Naive thymus-derived CD4-positive, alpha-beta T cell (primary cell): ENCODE measurements at places on chromosomes 6 and 20. TPM values are rescaled to one million over a fixed set of nuclear protein-coding genes. Genes with fewer than 3 reads are reported as not detected.

Gene PRR18
- total RNA-seq, result not detected

Gene TFAP2A
- not detected for total RNA-seq

Gene GLP1R
- not detected for total RNA-seq

Gene BPIFB1
- total RNA-seq, result not detected

Gene HSP90AB1
- 345 TPM for total RNA-seq

- H3K4me1 ChIP-seq, result no peaks in the 10 kb centered on the region
- DNase-seq, result no peak
- no peaks in the 10 kb centered on the region for H3K27me3 ChIP-seq
These were observed 206.3 kb downstream of the QKI start for GRCh38 chr6:163620670-163621330.

- no peaks in the 10 kb centered on the region for H3K27me3 ChIP-seq
- no peaks in the 10 kb centered on the region for H3K4me1 ChIP-seq
- H3K36me3 ChIP-seq, result no peaks in the 10 kb centered on the region
- H3K27ac ChIP-seq, result no peak overlapping the region
- H3K4me3 ChIP-seq, result no peak overlapping the region
- no peak for DNase-seq
These were observed 38.8 kb downstream of the RCAN2 start for GRCh38 chr6:46452312-46452917.

DNA sequence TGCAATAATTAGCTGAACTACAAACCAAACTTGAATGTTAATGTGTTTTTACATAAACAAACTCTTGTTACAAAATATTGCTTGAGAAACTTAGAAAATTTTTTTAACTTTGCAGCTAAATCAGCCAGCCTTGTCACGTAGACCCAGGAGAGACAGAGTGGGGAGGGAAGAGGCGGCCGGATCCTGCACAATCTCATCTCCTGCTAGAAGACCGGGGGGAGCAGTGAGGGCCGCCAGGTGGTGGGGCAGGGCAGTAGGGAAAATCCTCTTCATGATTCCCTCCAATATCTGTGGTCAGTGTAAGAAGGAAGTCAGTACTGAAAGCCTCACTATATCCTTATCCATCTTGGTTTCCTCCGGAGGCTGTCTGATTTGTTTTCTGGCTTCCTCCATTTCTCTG is 193.3 kb downstream of the PACRG start:
- H3K27ac ChIP-seq, result no peak overlapping the region
- H3K4me1 ChIP-seq, result no peaks in the 10 kb centered on the region
- no peaks in the 10 kb centered on the region for H3K27me3 ChIP-seq
- no peak for DNase-seq

DNA sequence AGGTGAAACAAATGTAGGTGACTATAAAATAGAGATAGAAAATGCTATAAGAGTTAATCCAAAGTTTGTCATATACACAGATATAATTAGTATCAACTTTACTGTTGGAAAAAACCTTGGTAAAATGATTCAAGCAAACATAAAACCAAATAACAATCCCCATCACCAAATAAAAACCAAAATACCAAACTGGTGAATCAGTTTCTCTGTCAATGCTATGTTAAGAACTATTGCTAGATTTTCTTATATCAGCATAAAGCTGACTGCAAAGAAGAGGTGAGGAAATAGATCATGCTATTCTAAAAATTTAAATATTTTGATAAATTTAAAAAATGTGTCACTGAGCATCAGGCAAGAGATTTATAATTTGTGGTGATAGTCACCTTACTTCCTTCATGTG is 658.4 kb downstream of the PHF3 start:
- H3K27me3 ChIP-seq, result no peaks in the 10 kb centered on the region
- H3K4me3 ChIP-seq, result no peak overlapping the region
- no peak for DNase-seq
- H3K4me1 ChIP-seq, result no peaks in the 10 kb centered on the region
- no peaks in the 10 kb centered on the region for H3K36me3 ChIP-seq

DNA sequence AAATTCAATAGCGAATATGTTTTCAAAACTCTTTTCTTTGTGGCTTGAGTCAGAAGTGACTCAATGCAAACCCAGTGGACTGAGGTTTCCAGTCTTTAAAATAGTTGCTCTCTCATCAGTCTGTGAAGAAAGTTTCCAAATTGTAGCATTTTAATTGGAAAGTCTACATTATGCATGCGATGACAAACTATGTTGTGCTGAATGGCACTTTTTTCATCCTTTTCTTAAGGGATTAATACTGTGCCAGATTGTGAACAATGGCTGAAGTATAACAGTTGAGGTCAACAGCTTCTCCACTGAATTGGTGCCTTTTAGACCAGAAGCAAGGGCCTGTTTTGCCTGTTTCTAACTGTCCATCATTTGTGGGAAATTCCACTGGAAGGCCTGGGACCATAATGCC is 377.1 kb downstream of the BTBD9 start:
- H3K27me3 ChIP-seq, result no peaks in the 10 kb centered on the region
- no peak for DNase-seq
- H3K36me3 ChIP-seq, result no peaks in the 10 kb centered on the region
- H3K4me1 ChIP-seq, result no peaks in the 10 kb centered on the region

- H3K27ac ChIP-seq, result no peak overlapping the region
- no peak overlapping the region for H3K4me3 ChIP-seq
- no peaks in the 10 kb centered on the region for H3K27me3 ChIP-seq
- no peak for DNase-seq
- no peaks in the 10 kb centered on the region for H3K4me1 ChIP-seq
These were observed 163.1 kb downstream of the TTLL2 start for GRCh38 chr6:167487749-167488664.

GRCh38 chr6:160076009-160076408 is 45.6 kb upstream of the SLC22A1 start:
- H3K4me1 ChIP-seq, result no peaks in the 10 kb centered on the region
- H3K27ac ChIP-seq, result no peak overlapping the region
- peaks cover 32% of the 10 kb centered on the region for H3K36me3 ChIP-seq
- DNase-seq, result no peak
- no peak overlapping the region for H3K4me3 ChIP-seq

DNA sequence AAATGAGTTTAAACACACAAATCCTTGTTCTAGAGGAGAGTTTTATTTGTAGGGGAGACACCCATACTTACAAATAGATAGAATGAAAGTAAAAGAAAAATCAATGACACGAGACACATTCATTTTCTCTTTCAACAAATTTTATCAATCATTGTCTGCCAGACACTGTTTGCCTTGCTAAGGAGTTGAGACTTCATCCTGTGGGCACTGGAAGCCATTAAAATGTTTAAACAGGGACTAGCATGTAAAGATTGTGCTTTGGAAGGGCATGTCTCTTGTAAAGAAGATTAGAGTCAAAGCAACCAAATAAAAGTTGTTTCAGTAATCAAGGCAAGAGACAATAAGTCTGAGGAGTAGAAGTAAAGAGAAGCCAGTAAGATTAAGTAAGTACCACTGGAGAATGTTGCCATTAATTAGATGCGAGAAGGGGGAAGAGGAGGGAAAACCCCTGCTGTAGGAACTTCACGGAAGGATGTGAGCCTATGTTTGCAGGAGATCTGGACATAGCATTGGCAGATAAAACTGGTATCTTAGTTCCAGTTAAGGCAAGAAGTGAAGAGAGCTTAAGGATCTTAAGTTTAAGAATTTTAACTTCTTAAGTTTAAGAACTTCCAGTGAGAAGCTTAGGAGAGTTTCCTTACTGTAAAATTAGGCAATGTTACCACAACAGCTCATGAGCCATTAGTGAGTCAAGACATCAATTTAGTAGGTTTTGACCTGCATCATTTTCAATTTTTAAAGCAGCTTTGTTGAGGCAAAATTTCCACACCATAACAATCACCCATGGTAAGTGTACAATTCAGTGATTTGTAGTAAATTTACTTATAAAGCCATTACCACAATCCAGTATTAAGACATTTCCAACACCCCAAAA is 117.0 kb upstream of the UST start:
- H3K4me1 ChIP-seq, result no peaks in the 10 kb centered on the region
- no peak overlapping the region for H3K27ac ChIP-seq
- DNase-seq, result no peak
- H3K36me3 ChIP-seq, result no peaks in the 10 kb centered on the region

- H3K4me3 ChIP-seq, result no peak overlapping the region
- no peaks in the 10 kb centered on the region for H3K27me3 ChIP-seq
- H3K36me3 ChIP-seq, result no peaks in the 10 kb centered on the region
These were observed 78.9 kb downstream of the TOX2 start for GRCh38 chr20:43993560-43993959.

DNA sequence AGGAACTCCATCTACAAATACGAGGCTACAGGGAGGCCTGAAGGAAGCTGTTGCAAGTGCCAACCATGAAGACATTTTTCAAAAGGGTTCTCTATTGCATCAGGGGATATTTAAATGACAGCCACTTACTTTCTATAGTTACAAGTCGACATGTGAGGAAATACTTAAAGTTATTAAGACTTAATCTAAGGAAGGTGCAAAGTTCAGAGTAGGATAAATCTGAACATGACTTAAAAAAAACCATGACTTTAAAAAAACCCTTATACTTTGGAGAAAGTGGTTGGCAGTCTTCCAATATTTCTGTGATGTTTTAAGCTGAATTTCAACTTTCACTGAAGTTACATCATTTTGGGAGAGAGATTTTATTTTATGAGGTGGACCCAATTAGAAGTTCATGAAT is 56.3 kb upstream of the EMILIN3 start:
- H3K27ac ChIP-seq, result no peak overlapping the region
- DNase-seq, result no peak
- H3K36me3 ChIP-seq, result peaks cover 16% of the 10 kb centered on the region
- no peaks in the 10 kb centered on the region for H3K27me3 ChIP-seq
- no peaks in the 10 kb centered on the region for H3K4me1 ChIP-seq

DNA sequence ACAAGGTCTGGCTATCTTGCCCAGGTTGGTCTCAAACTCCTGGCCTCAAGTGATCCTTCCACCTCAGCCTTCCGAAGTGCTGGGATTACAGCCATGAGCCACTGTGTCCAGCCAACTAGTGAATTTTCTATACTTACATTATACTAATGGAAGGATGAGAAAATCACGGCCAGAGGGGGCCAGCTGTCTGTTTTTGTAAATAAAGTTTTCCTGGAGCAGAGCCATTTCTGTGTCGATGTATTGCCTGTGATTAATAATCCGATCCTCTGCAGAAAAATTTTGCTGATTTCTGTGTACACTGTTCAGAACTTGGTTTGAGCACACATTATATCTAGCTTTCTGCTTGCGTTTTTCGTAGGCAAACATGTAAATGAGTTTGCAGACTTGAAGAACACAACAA is 28.8 kb downstream of the PTPRT start:
- no peak overlapping the region for H3K4me3 ChIP-seq
- DNase-seq, result no peak
- H3K4me1 ChIP-seq, result no peaks in the 10 kb centered on the region
- H3K27ac ChIP-seq, result no peak overlapping the region
- no peaks in the 10 kb centered on the region for H3K36me3 ChIP-seq
- H3K27me3 ChIP-seq, result no peaks in the 10 kb centered on the region

DNA sequence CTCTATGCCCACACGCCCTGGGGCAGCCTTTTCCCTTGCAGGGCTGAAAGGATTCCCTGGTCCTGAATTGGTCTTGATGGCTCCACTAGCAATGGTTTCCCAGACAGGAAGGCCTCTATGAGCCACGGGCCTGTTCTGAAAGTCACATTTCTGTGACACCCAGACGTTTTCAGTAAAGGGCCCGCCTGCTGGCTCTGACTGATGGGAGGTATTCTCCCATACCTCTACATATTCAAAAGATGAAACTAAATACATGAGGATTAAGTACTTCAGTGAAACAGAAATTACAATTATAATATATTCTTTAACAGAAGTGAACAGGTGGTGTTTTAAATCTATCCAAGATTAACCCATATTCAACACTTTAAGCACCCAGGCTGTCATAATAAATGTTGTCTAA is 629.8 kb downstream of the CDH26 start:
- H3K36me3 ChIP-seq, result no peaks in the 10 kb centered on the region
- no peak for DNase-seq
- H3K4me1 ChIP-seq, result no peaks in the 10 kb centered on the region
- H3K27me3 ChIP-seq, result no peaks in the 10 kb centered on the region

DNA sequence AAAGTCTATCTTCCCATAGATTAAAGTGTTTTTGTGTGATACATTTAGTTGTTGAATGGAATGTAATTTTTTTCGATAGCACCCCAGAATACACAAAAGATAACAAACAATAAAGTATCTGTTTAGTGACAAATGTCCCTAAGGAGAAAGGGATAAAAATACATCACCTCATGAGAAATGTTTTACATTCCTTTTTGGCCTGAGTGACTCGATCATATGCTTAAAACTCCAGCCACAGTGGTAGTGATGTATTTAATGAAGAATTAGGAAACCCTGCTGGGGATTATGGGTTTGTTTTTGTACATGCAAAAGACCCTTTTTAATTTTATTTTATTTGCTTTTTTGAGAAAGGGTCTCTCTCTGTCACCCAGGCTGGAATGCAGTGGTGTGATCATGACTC is 4.3 kb upstream of the SGK1 start:
- no peaks in the 10 kb centered on the region for H3K4me1 ChIP-seq
- H3K27ac ChIP-seq, result no peak overlapping the region
- no peaks in the 10 kb centered on the region for H3K36me3 ChIP-seq

- H3K27me3 ChIP-seq, result no peaks in the 10 kb centered on the region
- H3K27ac ChIP-seq, result no peak overlapping the region
- no peaks in the 10 kb centered on the region for H3K4me1 ChIP-seq
- DNase-seq, result no peak
- H3K4me3 ChIP-seq, result no peak overlapping the region
These were observed 70.5 kb downstream of the COL19A1 start for GRCh38 chr6:69936674-69937363.

- peaks cover 13% of the 10 kb centered on the region for H3K4me1 ChIP-seq
- H3K4me3 ChIP-seq, result no peak overlapping the region
- H3K27me3 ChIP-seq, result no peaks in the 10 kb centered on the region
These were observed 299.1 kb upstream of the PRDM1 start for GRCh38 chr6:105786890-105787655.

DNA sequence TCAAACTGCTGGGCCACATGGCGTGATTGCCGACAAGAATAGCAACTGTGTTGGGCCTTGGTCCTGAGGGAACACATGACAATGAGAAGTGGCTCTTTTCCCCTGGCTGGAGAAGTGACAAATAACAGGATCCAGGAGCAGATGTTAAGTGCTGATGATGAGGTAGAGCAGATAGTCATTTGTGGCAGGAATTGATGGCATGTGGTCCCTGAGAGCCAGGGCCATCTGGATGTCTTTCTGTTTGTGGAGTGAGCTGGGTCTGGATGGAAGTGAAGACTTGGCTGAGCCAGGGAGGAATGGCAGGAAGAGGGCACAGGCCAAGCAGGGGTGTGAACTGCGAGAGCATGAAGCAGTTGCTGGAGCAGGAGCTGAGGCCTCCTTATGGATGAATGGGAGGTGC is 67.8 kb downstream of the SCAND1 start:
- no peaks in the 10 kb centered on the region for H3K4me1 ChIP-seq
- H3K36me3 ChIP-seq, result no peaks in the 10 kb centered on the region
- no peaks in the 10 kb centered on the region for H3K27me3 ChIP-seq
